ENCODE measurements at places on chromosomes 7 and 10.

DNA sequence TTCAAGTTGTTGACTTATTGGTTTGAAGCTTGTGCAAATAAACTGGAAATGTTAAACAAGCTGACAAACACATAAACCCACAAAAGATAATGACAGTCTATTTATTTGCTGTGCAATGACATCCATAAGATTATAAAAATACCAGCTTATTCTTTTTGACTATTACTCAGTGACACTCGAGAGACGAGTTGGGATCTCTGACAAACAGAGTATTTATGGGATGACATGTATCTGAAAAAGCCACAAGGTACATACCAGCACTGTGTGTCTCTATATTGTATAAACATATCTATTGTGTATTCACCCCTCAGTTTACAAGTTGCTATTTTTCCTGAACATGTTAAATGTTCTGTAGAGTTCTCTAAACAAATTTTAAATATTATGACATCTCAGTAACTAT is 88.9 kb downstream of the CHRM2 start:
- no peak for DNase-seq

- no peak for DNase-seq
Measured at GRCh38 chr7:100515072-100515532, 23.9 kb upstream of the AGFG2 start.

DNA sequence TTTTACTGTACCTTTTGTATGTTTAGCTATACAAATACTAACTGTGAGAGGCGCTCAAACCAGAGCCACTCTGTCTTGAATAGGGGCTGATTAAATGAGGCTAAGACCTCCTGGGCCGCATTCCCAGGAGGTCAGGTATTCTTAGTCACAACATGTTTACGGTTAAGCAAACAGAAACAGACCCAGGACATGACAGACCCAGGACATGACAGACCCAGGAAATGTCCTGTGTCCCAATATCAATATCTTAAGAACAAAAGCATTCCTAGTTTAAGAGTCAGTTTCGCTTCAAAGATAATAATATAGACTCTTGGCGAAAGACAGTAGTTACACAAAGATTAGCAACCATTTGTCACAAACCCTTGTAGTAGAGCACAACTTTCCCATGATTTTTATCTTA is 304.5 kb downstream of the CCSER2 start:
- no peak for DNase-seq

DNA sequence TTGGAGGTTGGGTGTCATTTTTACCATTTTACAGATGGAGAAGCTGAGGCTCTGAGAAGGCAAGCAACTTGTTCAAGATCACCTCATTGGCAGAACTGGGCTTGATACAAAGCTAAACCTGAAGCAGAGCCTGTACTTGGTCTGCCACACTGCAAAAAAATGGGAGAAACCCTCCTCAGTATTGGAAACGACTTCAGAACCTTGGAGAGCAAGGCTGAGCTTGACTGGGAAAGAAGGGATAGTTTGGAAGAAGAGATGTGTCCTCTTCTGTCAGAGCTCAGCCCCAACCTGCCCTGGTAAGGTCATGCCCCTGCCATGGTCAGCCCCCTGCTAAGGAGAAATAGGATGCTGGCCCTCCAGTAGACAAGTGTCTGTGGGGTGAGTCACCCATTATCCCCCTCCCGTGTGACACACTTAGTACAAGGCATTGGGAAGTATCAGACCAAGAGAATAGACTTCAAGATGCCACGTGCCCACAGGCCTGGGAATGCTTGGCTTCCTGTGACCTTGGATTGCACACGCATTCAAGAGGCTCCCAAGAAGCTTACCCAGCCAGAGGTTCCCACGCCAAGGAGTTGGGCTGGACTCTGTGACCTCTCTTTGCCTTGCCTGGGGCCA is 56.2 kb upstream of the SMNDC1 start:
- no peak for DNase-seq

DNA sequence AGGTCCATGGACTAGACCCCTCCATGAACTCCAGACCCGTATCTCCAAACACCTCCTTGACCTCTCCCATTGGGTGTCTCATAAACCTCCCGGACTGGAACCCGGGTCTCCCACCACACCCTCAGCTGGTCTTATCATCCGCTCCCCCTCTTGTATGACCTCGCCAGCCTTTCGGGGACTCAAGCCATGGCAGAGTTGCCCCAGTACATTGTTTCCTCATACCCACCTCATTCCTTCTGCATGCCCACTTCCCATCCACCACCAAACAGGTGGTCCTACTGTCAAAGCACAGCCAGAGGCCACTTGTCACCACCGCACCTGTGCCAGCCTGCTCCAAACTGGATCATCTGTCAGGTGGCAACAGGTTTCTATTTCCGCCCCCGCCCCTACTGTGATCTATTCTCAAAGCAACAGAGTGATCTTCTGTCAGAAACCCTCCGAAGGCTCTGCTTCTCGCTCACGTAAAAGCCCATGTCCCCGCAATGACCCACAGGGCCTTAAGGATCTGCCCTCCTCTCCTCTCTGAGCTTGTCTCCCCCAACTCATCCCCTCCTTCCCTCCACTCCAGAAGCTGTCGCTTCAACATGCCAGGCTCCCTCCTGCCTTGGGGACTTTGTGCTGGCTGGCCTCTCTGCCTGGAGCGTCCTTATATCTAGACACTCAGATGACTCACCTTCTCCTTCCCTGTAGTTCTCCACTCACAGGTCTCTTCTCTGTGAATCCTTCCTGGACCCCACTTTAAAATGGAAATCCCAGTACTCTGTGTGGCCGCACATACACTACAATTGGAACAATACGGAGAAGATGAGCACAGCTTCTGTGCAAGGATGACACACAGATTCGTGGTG is 22.8 kb upstream of the PRKAG2 start:
- DNase-seq: no peak

- DNase-seq: no peak
Measured at GRCh38 chr10:93469454-93469853, 12.7 kb downstream of the MYOF start.

- no peak for DNase-seq
Measured at GRCh38 chr7:117674617-117675016, 194.8 kb downstream of the CFTR start.

GRCh38 chr10:80410122-80410521 is 1.8 kb downstream of the PRXL2A start:
- DNase-seq: no peak

- no peak for DNase-seq
Measured at GRCh38 chr10:114403541-114404161, 651 bp downstream of the AFAP1L2 start.

GRCh38 chr10:47009215-47009838 is 98.1 kb downstream of the PTPN20 start:
- no peak for DNase-seq

- no peak for DNase-seq
Measured at GRCh38 chr10:78225594-78225993, 191.9 kb downstream of the RPS24 start.

DNA sequence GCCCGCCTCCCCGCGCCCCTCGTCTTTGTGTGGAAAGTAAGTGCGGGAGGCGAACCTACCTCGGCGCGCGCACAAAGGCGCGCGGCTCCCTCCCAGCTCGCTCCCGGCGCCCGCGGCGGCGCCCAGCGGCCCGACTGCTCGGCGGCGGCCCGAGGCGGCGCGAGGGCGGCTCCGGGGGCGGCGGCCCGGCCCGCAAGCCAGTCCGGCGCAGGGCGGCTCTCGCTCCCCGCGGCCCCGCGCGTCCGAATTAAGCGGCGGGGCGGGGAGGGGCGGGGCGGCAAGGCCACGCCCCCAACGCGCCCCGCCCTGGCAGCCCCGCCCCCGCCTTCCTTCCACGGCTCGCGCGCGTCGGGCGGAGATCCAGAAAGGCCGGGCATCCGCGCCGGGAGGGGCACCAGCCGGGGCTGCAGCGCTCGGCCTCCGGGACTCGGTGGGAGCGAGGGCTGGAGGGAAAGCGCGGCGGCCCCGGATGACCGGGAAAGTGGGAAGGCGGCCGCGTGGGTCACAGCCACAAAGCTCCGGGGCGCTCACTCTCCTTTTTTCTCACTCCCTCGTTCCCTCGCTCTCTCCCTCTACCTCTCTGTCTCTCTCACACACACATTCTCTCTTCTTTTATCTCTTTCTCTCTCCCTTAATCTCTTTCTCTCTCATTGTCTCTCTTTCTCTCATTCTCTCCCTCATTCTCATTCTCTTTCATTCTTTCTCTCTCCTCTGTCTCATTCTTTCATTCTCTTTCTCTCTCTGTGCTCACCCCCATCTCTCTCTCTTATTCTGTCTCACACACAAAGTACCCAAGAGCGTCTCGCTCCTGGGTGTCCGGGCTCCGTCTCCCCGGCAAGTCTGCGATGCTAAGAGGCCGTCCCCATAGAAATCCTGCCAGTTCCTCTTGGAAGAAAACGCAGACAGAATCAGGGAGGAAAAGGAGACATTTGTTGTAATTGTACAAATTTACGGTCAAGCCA is 170.2 kb downstream of the FAM107B start:
- peak; percentile 73 for DNase-seq

DNA sequence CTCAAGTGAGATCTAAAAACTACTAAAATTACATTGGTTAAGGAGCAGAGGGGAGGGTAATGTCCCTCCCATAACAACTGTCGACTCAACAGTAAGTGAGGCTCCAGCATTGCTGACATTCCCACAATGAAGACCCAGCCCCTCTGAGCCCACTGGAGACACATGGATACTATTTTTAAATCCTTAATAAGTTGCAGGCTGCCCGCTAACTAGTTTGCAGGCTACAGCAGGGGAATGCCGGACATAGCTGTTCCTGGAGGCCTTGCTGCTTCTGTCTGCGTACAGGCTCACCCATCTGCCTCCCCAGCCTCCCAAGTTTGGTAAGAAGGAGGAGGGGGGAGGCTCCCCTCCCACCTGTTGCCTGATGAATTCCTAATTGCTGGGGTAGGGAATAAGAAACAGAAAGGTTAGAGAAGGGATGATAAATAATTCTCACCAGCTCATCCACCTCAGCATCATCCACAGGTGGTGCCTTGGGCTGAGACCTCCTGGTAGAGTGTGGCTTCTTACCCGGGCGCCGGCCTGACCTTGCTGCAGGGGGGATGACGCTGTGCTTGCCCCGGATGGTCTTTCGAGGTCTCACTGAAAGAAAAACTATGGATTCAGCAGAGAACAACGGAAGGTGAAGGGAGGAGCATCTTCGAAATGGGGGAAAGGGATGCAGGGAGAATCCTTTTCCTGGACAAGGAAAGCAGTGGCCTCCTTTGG is 10.1 kb downstream of the FZD9 start:
- DNase-seq: no peak

DNA sequence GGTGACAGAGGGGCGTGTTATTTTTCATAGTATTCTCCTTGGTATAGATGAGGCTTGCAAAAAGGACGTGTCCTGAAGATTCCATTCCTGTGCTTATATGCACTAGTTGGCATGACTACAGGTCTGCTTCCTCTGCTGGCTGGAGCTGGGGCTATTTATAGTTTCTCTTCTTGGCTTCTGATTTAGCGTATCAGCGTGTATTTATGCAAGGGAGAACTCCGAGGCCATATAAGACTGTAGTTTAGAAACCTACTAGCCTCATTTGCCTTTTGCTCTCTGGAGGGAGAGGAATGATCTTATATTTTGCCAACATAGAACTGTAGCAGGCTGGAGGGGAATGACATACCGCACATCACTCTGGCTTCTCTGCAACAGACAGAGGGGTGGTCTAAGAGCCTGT is 39.7 kb downstream of the CACNB2 start:
- no peak for DNase-seq

DNA sequence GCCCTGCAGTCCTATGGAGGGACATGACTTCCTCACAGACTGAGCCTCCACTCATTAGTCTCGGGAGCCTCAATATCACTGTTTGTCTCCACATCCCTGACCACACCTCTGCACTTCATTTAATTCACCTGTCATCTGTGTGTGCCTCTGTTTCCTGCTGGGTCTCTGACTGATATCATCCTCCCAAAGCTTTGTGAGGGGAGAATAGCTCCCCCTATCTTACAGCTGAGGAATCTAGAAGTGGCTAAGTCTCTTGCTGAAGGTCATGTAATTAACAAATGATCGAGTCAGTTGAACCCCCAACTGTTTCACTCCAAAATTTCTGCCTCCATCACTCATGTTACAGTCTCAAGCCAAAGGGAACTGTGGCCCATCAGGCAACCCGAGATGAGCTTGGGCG is 5.5 kb upstream of the CPXM2 start:
- no peak for DNase-seq

- peak; percentile 66 for DNase-seq
Measured at GRCh38 chr7:151110941-151111645, 24.8 kb downstream of the AGAP3 start.

DNA sequence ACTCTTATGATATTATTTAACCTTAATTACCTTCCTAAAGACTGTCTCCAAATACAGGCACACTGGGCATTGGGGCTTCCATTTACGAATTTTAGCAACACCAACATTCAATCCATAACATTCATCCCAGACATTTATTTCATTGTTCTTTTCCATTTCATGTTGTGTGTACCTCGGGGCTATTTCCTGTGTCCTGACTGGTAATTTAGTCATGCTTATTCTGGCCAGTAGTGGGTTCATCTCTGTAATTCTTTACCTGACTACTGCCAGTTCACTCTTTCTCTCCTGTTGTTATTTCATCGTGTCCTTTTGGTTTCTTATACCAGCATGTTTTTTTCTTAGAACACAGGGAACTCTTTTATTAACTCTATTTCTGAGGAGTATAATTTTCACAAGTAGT is 225.7 kb downstream of the PLXDC2 start:
- DNase-seq: no peak

DNA sequence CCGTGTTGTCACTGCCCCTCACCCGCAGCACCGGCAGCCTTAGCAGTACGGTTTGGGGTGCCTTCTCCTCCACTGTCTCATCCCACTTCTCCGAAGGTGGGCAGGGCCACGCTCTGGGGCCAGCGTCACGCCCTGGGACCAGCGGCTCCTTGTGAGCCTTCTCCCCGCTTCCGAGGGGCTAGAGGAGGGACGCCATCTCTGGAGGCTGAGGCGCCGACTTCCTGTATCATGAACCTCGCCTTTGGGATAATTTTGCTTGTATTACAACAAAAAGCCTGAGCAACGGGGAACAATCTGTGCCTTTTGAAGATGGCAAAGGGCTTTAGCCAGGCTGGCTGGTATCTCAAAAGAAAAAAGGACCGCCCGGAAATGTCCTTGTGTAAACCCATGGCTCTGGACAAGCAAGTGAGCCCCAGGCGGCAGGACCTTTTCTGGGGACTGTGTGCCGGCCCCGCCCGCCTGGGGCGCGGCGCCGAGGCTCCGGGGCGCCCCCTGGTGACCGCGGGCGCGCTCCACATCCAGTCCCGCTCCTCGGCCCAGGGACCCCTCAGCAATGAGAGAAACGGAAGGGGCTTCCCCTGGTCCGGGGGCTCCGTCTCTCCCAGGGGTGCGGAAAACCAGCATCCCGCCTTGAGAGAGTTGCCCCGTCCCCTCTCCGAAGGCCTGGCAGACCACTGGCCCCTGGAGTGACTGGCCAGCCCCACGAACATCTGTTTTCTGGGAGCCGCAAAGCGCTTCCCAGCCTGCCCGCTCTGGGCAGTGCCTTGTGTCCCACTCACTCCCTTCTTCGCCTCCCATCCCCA is 3.8 kb downstream of the DEPP1 start:
- peak; percentile 56 for DNase-seq

Measured in progenitor cell of endocrine pancreas (in vitro differentiated cells).